ENCODE measurements at places on chromosomes 1 and 21.

- no peak for DNase-seq
Observed at GRCh38 chr1:104765085-104765484, 1015.4 kb downstream of the AMY1C start.

GRCh38 chr1:53732912-53733317 is 6.0 kb downstream of the GLIS1 start:
- DNase-seq = no peak

DNA sequence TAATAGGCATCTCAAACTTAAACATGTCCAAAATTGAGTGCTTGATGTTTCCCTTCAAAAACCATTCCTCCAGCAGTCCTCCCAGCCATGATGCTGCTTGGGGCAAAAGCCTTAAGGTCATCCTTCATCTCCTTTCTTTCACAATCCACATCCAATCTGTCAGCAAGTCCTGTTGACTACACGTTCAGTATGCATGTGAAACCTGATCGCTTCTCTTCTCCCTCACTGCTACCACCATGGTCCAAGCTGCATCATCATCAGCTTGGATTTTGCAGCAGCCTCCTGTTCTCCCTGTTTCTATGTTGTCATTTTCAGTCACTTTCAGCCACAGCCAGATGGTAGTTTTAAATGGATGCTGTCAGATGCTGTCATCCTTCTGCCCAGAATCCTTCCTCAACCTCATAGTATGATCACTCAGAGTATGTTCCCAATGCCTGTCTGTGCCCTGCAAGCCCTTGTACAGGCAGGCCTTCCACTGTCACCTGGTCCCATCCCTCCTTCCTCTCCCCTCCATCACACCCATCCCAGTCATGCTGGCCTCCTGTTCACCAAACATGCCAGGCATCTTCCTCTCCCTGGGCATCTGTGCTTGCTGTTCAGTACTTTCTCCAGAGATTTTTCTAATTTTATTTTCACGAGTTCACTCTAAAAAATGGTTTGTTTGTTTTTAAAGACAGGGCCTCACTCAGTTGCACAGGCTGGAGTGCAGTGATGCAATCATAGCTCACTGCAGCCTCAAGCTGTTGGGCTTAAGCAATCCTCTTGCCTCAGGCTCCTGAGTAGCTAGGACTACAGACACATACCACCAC is 66.0 kb downstream of the SYDE2 start:
- DNase-seq = no peak

DNA sequence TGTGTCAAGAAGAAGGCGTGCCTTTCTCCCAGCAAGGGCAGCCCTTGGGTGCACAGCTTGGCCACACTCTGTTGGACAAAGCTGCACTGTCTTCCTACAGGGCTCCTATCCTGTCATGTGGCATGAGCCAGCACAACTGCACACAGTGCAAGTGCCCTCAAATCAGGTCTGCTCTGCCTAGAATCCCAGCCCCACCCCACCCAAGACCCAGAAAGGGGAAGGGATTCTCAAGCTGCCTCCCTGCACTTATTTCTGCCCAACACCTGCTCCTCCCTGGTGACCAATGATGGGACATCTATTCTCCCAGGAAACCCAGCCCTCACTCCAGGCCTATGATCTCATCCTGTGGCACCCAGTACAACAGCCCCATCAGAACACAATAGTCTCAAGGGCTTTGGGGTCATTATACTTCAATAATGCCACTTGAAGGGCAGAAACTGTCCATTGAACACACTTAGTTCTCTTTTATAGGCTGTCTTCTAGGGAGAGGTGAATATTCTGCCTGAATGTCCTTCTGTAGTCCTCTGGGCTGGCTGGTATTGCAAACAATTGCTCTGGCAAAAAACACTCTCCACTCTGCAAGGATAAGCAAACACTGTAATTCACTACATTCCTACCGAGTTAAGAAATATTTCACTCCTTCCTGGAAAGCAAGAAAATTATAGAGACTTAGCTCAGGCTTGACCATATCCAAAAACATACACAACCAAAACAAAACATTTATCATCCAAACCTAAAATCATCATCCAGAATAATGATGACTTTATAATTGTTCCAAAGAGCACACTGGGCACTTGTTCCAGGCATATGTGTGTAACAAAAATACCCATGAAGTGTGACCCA is 43.1 kb upstream of the IGSF3 start:
- no peak for DNase-seq

DNA sequence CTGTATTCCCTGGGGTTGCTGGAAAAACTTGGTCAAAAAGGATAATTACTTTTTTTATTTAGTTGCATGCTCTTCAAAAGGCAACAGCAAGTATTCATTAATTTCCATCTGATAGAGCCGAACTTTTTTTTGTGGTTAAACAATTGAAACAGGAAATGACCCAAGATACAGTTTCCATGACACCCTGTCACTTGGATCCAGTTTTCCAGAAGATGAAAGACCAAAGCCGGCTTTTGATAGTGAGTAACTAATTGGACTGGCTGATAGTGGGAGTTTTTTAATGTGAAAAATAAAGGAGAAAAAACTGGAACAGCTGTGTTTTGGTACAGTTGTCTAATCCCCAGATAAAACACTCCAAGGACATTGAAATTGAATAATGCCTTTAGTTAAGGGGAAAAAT is 33.0 kb downstream of the CACHD1 start:
- DNase-seq = no peak

DNA sequence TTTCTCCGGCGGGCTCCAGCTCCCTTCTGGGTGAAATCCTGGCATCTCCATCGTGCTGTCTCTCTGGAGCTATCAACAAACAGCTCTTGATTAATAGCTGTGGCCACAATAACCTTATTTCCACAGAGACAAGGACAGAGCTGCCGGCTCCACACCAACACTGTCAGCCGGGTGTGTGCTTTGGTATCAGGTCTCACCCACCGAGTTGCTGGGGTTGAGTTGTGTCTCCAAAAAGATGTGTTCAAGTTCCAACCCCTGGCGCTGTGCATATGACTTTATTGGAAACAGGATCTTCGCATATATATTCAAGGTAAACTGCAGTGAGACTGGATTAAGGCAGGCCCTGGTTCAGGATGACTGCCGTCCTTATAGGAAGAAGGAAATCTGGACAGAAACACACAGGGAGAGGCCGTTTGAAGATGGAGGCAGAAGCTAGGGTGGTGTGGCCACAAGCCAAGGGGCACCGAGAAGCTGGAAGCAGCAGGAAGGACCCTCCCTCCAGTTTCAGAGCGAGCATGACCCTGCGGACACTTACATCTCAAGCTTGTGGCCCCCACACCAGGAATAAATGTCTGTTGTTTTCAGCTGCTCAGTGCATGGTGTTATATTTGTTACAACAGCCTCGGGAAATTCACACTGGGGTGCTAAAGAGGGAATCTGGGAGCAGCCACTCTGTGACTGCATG is 88.4 kb upstream of the TMPRSS2 start:
- DNase-seq = no peak

DNA sequence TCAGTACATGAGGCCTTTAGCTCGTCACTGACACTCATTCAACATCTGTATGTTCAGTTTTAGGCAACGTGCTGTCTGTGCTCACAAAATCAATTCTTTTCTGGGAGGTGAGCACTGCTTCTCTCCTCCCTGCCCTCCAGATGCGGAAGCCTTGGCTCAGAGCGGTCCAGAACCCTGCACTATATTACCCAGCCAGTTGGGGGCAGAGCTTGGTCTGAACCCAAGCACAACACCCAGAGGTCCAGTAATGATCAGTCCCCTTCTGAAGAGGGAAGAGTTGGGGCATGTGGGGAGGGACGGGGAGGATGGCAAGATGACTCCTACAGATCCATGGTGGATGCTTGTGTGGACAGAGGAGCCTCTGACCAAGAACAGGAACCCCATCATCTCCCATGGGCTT is 5.6 kb upstream of the DSCAM start:
- DNase-seq = no peak

- DNase-seq = no peak
Observed at GRCh38 chr1:197041486-197042353, 25.3 kb downstream of the F13B start.

DNA sequence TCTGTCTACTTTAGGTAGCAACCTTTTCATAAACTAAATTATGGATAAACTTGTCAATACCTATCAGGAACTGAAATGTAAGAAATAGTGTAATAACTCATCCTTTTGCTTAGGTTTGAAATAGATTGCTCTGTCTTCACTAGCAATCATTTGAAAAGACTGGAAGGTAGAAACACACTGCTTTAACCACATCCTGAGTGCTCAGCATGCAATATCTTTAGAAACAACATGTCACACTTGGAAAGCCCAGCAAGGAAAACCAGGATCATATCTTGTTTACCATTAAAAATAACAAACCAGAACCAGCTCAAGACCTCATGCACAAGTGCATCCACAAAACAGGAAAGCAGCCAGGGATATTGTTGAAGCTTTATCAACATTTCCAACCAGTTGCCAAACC is 3.6 kb downstream of the KCNJ6 start:
- DNase-seq = no peak

DNA sequence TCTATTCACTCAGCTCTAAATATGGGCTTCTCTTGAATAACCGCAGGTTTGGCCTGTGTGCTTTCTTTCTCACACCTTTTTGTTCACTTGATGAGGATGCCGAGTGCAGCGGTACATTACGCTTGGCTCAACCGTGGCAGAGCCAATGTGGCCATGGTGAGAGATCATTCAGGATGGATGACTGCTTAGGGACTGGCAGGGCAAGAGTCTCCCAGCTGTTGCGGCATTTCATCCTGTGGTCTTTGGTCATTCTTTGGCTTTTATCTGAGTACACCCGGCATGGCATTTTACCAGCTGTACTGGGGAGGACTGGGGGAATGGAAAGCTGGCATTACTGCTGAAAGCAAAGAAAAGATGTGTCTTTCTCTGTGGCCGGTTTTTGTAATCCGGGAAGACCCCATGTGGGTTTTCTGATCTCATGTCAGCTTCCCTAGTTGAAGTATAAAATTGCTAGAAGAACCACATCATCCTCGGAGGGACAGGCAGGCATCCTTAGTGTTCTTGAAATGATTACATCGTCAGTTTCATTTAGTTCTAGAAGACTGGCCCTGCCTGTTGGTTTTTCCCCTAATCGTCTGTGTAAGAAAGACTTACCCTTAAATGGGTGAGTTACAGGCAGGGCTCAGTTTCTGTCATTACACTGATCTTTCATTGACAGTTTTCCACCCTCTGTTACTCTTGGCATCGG is 15.1 kb downstream of the PCP4 start:
- no peak for DNase-seq

DNA sequence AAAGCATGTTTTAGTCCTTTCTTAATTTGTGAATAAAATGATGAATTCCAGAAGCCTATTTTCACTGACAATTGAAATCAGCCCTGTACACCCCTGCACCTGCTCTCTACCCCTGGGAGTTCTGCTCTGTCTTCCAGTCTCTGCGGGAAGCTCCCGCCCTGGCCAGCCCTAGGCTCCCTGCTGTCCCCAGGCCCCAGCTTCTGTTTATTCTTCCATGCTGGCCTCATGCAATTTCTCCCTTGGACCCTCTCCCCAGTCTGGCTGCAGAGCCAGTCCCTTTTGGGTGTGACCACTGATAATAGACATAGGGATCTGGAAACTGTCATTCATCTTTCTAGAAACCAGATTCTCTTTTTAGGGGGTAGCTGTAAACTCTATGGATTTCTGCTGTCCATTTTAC is 258.6 kb downstream of the GRIK3 start:
- DNase-seq = no peak

GRCh38 chr21:40512590-40512989 is 334.4 kb downstream of the DSCAM start:
- no peak for DNase-seq

DNA sequence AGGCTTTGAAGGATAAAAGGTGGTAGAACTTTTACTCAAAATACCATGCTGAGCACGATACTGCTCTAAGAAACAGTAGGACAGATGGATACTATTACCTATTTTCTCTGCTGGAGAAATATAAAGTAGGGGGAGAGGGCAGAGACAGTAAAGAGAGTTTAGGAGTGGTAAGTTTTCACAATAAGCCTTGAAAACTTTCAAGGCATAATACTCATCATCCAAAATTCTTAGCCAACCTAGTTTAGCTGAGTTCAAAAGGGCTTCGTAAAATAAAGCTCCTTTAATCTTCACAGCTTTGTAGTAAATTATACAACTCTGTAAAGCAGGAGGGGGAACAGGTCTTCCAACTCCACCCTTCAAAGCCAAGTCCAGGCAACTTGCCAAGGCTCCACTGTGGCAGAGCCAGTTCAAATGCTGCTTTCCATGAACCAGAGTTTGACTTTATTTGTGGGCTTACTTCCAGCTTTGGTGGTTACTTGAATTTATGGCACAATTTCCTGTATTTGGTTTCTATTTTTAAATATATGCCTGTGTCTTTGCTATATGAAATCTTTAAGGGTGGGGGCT is 15.5 kb downstream of the TEX38 start:
- DNase-seq = no peak

GRCh38 chr1:184610876-184611595 is 143.6 kb downstream of the EDEM3 start:
- no peak for DNase-seq

GRCh38 chr1:17877896-17878295 is 122.8 kb downstream of the ACTL8 start:
- DNase-seq = no peak

DNA sequence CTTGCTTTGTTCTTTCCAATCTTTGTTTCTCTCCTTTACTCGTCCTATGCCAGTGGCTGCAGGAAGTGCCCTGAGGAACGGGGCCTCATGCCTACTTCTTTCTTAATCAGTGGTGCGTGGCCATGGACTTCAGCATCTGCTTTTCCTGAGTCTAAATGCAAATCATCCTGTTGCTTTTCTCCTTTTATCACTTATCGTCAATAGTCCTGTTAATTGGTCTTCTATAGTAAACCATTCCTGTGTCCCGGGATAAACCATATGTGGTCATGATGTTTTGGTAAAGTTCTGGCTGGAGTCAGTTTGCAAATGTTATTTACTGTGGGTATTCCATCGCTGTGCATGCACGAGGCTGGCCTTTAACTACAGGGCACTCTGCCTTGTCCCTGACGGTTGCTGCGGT is 47.5 kb downstream of the AGPAT3 start:
- DNase-seq = no peak

DNA sequence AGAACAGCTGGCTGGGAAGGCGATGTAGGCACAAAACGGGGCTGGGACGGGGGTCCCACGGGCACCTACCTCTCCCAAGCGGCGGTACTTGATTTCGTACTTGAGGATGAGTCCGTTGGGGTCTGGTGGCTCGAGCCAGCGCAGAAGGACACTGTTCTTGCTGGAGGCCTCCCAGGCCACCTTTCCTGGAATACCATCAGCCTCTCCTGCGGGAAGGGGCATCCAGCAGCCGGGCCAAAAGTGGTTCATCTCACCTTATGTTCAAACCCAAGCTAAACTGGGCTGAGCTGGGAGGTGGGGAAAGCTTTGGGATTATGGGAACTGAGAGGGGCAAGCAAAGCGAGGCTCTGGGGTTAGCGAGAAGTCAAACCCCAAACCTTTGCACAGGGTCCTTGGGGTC is 14.3 kb downstream of the INSRR start:
- no peak for DNase-seq

DNA sequence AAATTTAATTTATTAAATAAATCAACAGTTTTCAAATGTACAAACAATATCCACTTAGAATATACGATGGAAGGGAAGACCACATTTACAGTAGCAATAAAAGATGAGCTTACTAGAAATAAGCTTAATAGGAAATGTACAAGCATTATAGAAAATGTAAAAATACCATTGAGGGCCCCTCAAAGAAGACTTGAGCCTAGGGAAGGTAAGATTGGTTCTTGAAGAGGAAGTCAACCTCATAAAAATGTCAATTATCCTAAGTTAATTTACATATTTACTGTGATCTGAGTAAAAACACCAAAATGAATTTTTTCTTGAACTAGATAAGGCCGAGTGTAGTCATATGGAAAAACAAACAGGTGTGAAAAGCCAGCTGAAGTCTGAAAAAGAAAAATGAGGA is 39.7 kb upstream of the TRIM67 start:
- no peak for DNase-seq

GRCh38 chr1:197859024-197859423 is 43.4 kb upstream of the C1orf53 start:
- no peak for DNase-seq

- DNase-seq = no peak
Observed at GRCh38 chr1:81317191-81317590, 483.5 kb upstream of the ADGRL2 start.

All from T-helper 9 cell (primary cell).